NCI-H1436 treated with DMSO at 0.1 percent for 48 hours (cell line): ENCODE measurements at places on chromosomes 12 and 14.

GRCh38 chr12:12181511-12181910, 85.3 kb downstream of the LRP6 start:
- DNase-seq = no peak

DNA sequence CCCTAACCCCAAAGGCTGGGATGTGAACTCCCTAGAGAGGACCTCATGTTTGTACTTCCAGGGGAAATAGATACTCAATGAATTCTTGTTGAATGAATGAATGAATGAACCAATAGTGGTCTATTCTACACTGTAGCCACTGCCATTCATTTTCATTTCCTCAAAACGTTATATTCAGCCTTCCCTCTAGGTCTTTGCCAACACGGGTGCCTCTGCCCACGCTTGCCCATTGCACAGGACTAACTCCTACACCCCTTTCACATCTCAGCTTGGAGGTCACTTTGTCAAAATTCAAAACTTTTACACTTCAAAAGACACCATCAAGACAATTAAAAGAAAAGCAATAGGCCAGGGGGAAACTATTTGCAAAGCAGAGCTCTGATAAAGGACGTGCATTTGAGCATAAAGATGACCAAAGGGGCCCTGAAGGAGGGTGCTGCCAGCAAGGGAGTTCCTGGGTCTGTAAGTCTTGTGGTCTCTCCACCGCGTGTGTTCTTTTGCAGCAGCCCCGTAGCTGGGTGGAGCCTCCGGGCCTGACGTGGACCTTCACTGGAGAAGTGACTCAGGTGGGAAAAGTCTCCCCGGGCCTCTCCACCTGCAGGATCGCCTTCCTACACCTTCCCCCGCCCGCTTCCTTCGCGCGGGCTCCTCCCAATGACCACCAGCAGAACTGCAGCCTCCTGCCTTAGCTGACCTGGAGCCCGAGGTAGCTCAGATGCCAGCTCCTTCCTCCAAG, 31.5 kb downstream of the TMEM63C start:
- no peak for DNase-seq

DNA sequence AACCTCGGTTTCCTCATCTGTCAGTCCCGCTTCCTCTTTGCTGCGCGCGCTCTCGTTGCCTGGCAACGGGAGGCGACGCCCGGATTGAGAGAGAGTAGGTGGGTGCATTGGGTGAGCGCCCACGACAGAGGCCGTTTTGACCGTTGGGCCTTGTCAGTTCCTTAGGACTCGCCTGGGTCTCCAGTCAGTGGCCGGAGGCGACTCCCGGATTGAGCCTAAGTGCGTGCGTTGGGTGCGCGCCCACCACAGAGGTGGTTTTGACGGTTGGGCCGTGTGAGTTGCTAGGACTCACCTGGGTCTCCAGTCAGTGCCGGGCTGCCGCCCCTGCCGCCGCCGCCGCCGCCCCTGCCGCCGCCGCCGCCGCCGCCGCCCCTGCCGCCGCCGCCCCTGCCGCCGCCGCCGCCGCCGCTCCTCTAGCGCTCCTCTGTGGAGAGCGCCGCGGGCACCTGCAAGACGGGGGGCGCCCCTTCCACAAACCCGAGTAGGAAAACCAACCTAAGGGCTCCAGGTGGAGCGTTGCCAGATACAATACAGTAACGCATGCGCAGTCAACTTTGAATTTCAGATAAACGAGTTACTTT, 37.2 kb downstream of the APOBEC1 start:
- no peak for DNase-seq

GRCh38 chr14:36618641-36619040, 36.2 kb upstream of the NKX2-8 start:
- DNase-seq = no peak

DNA sequence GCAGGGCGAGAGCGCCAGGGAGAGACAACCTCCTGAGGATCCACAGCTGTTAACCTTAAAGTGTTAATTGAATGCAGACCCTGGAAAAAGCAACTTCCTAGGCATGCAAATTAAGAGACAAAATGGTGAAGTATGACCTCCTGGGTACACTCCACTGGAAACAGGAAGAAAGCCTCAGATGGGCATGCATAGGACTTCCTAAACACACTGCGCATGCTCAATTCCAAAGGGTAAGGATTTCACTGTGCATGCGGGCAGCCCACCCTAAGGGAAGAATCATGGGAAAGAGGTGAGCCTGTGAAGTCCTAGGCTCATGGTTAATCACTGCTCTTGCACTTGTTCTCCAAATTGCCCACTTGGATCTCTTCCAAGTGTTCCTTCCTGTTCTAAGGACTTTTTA, 80.5 kb upstream of the CAPRIN2 start:
- DNase-seq = no peak

DNA sequence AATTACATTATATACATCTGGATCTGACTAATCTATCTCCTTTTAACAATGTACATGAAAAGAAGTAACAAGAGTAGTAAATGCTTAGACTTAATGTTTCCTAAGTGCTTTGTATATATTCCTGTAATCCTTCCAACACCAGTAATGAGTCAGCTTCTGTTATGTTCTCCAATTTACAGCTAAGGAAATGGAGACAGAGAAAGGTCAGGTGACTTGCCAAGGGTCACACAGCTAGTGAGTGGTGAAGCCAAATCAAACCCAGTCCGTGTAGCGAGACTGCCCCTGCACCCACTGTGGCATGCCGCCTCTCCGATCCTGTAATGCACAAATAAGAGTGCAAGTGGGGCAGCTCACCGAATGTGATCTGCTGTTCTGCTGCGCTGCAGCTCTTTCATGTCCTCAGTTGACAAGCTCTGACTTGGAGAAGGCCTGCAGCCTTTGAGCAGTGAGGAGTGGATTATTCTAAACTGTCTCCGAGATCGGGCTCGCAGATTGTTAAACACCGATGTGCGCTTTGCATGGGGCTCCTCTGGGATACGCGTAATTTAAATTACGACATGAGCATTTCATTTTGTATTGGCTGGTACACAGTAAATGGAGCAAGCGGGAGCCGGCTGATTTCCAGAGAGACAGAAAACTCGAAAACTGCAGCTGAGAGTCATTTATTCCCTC, 65.1 kb upstream of the KTN1 start:
- no peak for DNase-seq
